ENCODE measurements at places on chromosomes 5 and 9.

- DNase-seq, result no peak
Measured at GRCh38 chr9:130624154-130624553, 40.2 kb upstream of the PRDM12 start.

GRCh38 chr5:104789366-104789765 lies 1226.8 kb upstream of the NUDT12 start:
- no peak for DNase-seq

- DNase-seq, result no peak
Measured at GRCh38 chr5:83742089-83742488, 21.4 kb upstream of the HAPLN1 start.

- DNase-seq, result peak; percentile 14
Measured at GRCh38 chr5:35182910-35183535, 47.3 kb downstream of the PRLR start.

DNA sequence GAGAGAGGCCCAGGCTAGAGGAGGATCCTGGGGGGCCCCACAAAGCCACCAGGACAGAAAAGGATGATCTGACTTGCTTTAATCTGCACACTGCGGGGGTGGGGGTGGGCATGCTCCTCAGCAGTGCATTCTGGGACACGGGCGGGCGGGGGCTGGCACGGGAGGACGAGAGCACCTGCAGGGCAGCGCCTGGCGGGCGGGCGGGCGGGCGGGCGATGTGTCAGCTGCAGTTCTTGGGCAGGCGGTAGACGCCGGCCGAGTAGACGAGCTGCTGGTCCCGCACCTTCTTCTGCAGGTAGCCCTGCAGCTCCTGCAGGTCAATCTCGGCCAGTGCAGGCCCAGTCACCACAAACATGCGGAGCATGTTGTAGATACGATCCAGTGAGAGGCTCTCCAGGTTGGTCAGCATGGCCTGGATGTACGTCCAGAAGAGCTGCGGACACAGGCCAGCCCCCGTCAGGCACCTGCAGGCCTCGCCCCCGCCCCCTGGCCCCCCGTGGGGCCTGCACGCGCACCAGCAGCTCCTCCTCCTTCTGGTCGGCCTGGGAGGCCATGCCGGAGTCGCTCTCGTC lies 3.0 kb upstream of the TMEM210 start:
- peak; percentile 13 for DNase-seq

DNA sequence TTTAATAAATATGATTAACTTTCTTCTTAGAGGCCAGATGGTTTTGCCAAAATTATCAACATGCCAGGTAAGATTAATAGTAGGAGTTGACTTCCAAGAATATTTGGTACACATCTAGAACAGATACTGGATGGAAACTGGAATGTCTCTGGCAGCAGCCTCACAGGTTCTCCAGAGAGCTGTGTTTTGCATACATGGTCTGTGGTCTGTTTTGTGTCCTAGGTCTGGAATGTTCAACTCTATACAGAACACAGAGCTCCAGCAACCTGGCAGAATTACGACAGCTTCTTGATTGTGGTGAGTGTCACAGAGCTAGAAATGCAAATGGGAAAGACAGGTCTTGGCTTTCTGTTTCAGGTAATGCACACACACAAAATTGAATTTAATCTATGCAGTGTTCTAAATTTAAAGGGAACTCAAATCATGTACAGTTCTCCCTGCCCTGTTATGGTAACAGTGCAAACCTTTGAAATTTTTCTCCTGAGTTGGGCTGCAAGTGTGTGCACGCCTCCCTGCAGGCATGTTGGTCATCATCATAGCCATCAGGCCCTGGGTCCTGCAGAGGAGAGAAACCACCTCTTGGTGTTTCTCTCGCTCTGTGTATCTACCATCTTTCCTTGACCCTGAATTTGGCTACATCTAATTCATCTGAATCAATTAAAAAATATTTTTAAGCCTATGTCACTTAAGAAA lies 58.3 kb downstream of the PIK3R1 start:
- DNase-seq, result no peak

GRCh38 chr9:69918322-69918721 lies 97.7 kb downstream of the CFAP95 start:
- DNase-seq, result no peak

All from stimulated activated CD8-positive, alpha-beta memory T cell treated with anti-CD3 and anti-CD28 coated beads, Interleukin-7, amount 100 ng/mL, for 48 hours (primary cell).